ENCODE measurements at places on chromosomes 4 and X. TPM values are rescaled to one million over a fixed set of nuclear protein-coding genes. Genes with fewer than 3 reads are reported as not detected.

Gene CASK
- total RNA-seq, result 18.7 TPM

Gene RHOXF2
- total RNA-seq, result not detected

Gene TRMT44
- total RNA-seq, result 9.4 TPM

Gene NXF2
- total RNA-seq, result not detected

Gene SOD3
- not detected for total RNA-seq

Gene GNRHR
- not detected for total RNA-seq

All from A549 treated with GW870086 at 1 μM for 4 hours (cell line).